MG63 (cell line): ENCODE measurements at places on chromosomes 13 and 19. TPM values are rescaled to one million over a fixed set of nuclear protein-coding genes. Genes with fewer than 3 reads are reported as not detected.

The SLC10A2 gene
- total RNA-seq = not detected in 2 replicates

The ZNF534 gene
- total RNA-seq = not detected in 2 replicates

The ZNF223 gene
- total RNA-seq = 0.63 and 2.9 TPM in 2 replicates

The CEACAM21 gene
- total RNA-seq = not detected in 2 replicates

GRCh38 chr19:56683116-56683515 lies 11.6 kb upstream of the ZNF835 start:
- no peak for DNase-seq

DNA sequence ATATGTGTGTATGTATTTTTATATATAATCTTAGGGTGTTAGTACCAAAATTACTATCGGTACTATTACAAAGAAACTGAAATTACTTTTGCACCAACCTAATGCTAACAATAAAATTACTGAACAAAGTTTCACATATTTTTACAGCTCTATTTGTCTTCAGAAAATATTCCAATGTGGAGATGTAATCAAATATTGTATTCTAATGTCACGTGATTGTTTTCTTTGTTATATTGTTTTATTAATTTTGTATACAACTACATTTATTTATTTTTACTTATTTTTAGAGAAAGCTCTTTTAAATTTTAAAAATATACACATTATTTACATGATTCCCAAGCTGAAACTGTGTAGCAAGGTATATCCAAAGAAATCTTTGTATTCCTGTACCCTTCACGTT lies 227.1 kb upstream of the KLF12 start:
- no peak for DNase-seq

- DNase-seq = peak; percentile 24
Measured at GRCh38 chr19:19064811-19065745, 1.3 kb downstream of the SLC25A42 start.
